GDM1 (cell line): ENCODE measurements at places on chromosomes 11 and 22.

GRCh38 chr22:28241656-28242290, 322.7 kb upstream of the PITPNB start:
- no peak for DNase-seq

GRCh38 chr11:121572571-121573059, 119.8 kb upstream of the SORL1-AS1 start:
- no peak for DNase-seq

GRCh38 chr11:126702987-126703386, 297.6 kb downstream of the KIRREL3 start:
- no peak for DNase-seq

- DNase-seq, result no peak
These were observed 21.9 kb upstream of the NXPE4 start for GRCh38 chr11:114617157-114618124.

GRCh38 chr11:120482149-120482548, 29.4 kb upstream of the GRIK4 start:
- no peak for DNase-seq

DNA sequence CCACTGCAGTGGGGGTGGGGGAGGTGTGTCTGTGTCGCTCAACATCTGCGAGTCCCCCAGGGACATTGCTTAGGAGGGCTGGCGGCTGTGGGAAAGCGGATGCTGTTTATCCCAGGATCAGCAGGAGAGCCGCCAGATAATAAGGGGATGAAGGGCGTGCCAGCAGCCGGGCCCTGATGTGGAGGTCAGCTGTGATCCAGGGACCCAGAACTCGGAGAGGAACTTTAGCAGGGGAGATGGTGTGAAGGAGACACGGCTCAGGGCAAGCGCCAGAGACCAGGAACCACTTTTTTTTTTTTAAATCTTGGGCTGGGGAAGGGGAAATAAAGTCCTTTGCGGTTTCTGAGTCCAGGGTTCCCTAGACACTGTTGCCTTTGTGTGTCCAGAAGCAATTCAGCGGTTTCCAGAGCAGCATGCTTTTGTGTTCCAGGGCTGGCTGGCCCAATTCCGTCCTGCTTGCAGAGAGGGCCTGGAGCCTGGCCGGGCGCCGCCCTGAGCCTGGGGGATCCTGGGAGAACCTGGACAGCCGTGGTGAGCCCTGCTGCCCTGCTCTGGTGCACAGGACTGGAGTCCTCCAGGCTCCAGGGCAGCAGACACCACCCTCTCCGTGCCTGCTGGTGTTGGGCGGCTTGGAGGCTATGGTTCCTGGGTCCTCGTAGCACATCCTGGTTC, at the start of gene GRAMD4:
Gene GRAMD4, plus strand, starts transcription at position 557 of the 672 bp plus-strand sequence. CDS start 6,414 bp downstream, outside the sequence.
- no peak for DNase-seq

GRCh38 chr11:57376095-57377090, 4.6 kb downstream of the PRG3 start:
- no peak for DNase-seq

DNA sequence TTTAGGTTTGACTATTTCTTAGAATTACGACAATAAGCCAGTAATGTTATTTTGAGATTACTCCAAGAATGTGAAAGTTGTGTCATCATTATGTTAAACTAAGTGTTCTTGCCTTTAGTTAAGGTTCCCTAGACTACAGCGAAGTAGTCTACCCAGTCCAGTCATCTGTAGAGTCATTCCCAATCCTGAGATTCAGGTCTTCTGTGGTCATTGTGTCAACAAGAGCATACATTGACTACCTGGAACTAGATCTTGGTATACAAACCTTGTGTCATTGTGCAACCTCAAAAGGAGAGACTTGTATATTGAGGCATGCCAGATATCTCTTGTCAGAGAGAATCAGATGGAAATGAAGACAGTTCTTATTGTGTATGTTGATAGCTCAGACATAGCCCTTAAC, 115.9 kb downstream of the ATM start:
- DNase-seq, result no peak
